ENCODE measurements at places on chromosomes 7 and 10.
A peak's percentile ranks its signal among the peaks of the same experiment; 100 is the strongest.

DNA sequence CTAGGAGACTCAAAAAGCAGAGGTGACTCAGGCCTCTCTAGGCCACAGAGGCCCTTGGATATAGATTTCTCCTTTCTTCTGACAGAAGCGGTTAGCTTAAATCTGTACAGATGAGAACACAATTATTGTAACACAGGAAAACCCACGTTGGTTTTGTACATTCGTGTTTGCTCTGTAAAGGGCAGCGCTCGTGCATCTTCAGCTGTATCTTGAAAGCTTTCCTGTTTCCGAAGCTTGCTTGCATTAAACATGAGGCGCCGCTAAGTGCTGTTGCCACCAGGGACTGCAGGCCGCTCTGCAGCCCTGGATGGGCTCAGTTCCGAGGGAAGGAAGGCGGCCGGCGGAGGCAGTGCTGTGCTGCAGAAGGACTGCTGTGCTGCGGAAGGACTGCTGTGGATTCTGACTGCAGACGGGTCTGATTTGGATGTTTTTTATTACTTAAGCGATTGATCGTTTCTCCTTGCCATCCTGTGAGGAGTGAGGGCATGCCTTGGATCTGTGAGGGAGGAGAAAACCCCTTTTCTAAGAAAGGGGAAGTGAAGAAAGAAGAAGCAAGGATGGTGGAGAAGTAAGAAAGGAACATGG lies 53.3 kb downstream of the FHIP2A start:
- no peak for DNase-seq

DNA sequence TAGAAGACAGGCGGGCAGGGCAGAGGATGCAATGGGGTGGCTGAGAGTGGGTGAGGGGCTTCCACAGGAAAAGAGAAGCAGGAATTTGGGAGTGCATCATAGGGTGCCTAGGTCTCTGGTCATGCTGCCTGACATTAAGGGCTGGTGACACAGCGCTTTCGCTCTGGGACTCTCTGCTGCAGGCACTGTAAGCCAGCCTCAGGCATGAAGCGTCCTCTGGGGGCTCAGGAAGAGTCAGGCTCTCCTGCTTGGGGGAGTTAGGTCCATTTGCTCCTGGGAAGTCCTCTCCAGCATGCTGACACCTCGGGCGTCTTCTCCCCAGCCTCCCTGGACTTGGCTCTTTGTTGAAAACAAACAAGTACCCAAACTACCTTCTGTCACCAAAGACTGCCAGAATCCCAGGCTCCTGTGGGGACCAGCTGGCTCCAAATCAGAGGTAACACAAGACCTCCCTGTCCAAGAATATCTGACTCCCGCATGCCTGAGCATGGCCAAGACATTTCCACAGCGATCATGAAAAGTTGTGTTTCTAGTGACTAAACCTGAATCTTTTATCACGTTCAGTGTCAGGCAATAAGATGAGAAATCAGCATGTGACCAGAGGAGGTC lies 55.4 kb downstream of the GPR26 start:
- DNase-seq = no peak

DNA sequence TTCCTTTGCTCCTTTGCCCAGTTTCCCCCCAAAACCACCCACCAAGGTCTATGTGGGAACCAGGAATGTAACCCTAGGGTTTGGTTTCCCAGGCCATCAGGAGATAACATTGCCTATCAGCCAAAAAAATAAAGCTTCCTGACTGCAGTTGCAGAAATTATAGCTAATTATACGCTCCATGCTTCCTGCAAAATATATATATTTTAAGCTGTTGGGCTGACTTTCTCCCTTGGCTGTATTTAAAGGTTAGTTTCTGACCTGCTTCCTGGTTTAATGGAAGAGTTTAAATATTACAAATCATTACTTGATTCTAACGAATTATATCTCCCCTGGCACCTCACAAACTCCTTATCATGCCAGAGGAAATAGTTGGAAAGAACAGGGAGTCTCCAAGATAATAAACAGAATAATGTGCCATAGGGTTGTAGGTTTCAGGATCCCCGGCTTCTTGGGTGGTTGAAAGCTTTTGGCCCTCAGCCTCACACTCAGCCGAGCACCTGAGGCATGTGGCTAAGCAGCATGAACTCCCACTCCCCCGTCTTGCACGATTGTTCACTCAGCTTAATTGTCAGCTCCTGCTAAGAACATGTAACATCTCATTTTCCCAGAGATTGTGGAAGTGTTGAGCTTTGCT lies 79.9 kb downstream of the FZD1 start:
- DNase-seq = no peak

DNA sequence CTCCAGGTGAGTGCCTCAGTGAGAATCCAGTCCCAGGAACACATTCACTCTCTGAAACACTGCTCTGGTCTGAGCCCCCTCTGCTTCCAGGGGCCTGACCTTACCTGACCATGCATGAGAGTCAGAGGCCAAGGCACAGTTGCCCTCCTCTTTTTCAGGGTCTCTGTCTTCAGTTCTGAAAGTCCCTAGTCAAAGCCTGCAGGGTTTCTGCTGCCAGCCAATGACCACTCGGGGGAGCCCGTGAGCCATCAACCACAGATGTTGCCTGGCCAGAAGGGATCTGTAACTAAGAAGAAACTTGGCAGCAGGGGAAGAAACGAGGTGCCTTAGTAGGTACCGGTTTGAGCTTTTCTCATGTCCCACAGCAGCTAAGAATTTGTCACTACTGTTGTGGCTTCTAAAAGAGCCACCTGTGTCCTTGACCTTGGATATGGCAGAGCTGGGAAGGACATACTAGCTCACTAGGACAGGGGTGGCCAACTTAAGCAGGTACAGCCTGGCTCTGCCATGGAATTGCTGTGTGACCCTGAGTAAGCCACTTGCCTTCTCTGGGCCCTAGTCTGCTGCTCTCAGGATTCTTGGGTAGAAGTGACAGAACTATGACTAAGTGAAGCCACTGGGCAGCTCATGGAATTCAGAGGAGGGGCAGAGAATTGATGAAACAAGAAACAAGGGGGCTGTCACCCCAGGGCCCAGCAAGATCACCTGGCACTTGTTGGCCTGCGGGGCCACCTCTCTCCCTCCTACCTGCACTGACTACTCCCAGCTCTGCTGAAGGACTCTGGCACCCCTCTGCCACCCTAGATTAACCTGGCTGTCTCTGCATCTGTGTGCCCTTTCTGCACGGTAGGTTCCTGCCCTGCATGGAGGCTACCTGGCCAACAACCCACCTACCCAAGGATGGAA lies 83.8 kb upstream of the GPR26 start:
- DNase-seq = peak; percentile 31

GRCh38 chr10:86388119-86388704 lies 21.6 kb upstream of the GRID1 start:
- DNase-seq = no peak

DNA sequence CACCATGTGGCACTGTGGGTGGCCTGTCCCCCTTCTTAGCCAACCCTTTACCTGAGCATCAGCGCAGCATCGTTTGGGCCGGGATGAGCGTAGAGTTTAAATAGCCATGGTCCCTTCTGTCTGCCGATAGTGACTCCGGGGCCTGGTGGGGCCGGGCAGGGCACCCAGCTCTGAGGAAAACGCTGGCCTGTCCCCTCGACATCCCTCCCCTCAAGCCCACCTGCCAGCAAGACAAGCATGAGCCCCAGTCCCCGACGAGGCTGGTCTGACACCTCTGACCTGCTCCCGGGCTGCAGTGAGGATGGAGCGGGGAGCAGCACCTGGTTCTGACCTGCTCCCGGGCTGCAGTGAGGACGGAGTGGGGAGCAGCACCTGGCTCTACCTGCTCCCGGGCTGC lies 31.1 kb upstream of the CNPY1 start:
- no peak for DNase-seq

GRCh38 chr7:73544678-73545077 lies 12.8 kb downstream of the BCL7B start:
- DNase-seq = no peak

- no peak for DNase-seq
These were observed 6.5 kb downstream of the FZD8 start for GRCh38 chr10:35635576-35635975.

DNA sequence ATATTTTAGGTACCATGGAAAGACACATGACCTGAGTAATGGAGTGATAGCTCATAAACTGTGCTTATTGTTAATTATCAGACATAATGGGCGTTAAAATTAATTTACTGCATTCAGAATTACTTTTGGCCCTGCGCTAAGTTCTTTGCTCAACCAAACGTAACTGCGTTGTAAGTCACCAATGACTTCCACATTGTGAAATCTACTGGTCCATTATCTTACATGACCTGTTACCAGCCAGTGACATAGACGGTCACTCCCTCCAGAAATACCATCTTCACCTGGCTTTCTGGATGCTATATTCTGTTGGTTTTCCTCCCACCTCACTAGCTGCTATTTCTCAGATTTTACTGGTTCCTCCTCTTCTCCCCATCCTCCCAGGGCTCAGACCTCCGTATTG lies 5.0 kb upstream of the GIGYF1 start:
- no peak for DNase-seq

GRCh38 chr7:24945899-24946298 lies 34.1 kb downstream of the OSBPL3 start:
- no peak for DNase-seq

DNA sequence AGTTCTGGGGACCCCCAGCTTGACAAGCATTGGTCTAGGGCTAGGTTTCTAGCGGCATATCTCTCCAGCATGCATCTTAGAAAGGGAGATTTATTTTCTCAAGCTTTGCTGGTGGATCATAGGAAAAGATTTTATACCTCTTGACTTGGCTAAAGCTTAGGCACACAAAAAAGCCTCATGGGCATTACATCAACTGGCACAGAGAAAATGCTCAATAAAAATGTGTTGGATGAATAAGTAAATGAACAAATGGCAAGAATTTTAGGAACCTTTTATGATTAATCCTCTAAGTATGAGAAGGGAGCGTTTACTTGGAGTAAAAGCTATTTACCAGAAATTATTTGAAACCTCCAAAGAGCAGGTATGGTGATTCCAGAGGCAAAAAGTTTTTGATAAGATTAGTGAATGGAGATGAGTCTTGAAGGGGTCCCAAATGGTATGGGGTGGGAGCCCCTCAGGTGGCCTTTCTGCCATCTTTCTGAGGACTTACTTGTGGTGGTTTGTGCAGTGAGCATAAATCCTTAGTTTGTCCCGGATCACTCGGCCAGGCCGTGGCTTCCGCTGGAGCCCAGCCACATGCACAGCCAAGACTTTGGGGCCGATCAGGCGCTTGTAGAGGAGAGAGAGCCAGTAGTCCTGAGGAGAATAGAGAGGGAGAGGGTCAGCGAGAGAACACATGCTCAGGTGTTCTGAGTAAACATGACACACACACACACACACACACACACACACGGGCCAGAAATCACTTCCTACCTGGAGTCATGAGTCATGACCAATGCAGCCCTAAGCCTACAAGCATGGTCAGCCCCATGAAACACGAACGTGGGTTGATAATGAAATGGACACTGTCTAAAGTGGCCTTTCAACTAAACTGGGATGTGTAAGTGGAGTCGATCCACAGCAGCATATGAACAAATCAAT lies 43.1 kb upstream of the HPS1 start:
- no peak for DNase-seq

- no peak for DNase-seq
These were observed 351.0 kb downstream of the ANKRD7 start for GRCh38 chr7:118575393-118575948.

DNA sequence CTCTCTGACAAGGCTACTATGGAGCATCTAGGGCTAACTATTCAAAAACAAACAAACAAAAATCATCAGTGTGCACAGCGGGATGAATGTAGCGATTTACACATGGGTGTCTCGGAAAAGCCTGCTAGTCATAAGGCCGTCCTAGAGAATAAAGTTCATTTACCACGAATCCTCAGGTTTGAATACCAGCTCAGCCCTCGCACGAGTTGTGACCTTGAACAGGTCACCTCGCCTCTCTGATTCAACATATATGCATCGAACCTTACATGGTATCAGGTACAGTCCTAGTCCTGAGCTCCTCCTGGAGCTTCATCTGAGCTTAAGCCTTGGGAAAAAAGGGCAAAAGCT lies 572 bp downstream of the ATP5MF start:
- no peak for DNase-seq

DNA sequence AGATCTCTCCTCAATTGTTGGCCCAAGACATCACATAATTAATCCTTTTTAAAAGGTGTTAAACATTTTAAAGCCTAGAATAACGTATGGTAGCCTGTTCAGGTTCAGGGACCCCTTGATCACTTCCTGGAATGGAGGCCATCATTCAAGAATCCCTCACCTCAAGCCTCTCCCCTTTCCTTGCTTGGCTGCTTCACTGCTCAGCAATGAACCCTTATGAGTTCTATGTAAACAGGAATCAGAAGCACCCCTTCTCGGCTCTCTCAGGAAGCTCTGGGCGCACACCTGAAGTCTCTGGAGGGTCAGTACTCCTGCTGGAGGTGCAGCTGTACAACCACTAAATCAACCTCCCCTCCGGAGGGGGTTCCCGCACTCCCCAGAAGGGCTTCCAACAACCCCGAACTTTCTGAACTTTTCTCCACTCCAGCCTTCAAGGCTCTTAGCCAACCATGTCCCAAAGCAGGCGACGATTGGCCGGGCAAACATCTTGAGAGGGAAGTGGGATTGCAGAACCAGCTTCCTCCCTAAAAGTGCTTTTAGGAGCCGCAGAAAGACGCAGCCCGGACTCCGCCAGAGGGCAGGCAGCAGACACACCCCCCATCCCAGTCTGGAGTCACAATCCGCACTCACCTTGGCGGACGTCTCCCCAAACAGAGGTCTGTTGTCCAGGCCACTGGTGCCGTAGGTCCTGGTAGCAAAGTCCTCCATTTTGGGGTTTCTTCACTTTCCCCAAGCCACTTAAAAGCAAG lies 562 bp downstream of the TMEM243 start:
- DNase-seq = no peak

DNA sequence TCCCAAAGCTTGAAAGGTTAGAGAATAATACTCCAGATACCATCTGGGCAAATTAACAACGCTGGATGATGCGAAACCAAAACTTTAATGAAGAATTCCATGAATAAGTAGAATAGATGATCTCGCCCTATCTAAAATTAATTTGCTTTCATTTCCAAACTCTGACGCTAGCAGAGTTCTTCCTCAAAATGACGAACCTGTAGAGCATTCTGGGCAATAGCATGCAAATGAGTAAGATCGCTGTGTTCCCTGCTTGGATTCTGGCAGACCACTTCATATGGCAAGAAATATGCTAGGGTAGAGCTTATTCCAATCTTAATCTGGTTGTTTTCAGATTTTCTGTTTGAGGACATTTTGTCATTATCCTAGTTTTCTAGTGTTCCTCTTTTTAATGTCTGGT lies 36.1 kb upstream of the SMNDC1 start:
- no peak for DNase-seq
